ENCODE measurements at places on chromosomes 1 and 21.

DNA sequence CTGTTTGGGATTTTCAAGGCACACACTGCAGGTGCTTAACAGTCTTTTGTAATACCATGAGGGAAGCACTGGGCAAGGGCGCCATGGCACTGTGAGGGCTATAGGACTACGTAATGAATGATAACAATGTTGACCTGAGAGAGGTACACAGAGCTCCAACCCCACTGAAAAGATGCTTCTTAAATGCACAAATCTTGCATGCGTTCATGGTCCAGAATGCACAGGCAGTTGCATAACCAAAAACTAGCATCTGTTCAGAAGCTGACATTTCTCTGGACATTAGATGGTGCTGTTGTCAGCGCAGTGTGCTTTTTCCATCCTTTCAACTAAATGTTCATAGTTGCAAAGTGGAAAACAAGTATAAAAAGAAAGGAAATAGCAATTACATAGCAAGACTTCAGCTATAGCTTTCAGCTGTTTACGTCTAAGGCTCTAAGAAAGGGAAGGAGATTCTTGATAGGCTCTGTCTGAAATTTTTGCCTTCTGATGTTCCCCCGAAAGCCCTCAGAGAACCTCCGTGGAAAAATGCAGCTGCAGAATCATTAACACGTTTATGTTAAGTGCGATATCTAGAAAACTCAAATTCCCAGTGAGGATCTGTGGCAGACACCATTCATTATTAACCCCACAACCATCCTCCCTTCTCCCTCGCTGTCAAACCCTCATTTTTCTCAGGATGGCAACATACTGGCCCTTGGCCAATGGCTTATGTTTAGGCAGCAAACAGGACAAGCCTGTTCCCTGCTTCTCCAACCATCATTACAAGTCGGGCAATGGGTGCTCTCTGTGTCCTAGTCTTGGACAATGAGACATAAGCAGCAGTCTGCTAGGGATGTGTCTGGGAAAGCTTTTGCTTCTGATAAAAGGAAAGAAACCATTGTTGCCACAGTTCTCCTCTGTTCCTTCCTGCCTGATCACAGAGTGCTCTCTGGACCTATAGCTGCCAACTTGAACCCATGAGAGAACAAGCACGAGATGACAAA lies 8.2 kb upstream of the TARBP1 start:
- DNase-seq: no peak

DNA sequence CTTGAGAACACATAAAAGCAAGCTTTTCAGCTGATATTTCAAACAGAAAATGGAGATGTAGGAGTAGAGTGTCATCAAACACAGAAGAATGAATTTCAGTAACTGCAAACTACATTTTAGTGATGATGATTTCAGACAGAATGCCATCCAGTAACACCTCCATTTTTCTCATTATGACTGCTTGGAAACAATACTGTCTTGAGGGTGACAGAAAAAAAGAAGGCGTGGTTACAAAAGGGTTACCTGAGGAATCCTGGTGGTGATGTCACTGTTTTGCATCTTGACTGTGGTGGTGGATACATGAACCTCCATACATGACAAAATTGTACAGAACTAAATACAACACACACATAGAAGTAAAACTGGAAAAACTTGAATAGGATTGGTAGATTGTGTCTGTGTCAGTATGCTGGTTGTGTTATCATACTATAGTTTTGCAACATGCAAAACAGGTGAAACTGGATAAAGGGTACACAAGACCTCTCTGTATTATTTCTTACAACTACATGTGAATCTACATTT lies 375.9 kb downstream of the PTBP2 start:
- no peak for DNase-seq

DNA sequence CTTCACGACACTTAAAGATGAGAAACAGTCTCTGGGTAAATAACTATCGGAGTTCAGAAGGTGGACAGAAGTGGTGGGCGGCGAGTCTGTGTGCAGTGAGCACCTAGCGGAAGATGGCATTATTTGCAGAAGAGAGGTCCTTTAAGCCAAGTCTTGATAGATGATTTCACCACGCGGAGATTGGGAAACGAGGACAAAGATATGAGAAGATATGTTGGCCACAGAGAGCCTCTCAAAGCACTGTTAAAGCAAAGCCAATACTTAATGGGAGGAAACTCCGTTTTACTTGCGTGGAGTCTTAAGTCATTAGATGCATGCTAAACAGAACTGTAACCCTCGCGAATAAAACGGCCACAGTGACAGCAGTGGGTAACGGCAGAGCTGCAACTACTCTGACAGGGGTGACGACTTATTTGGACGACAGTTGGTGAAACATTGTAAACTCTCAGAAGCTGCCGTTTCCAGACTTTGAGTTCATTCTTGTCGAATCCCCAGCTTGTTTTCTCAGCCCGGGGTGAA lies 577 bp upstream of the CEP350 start:
- DNase-seq: peak; percentile 26

DNA sequence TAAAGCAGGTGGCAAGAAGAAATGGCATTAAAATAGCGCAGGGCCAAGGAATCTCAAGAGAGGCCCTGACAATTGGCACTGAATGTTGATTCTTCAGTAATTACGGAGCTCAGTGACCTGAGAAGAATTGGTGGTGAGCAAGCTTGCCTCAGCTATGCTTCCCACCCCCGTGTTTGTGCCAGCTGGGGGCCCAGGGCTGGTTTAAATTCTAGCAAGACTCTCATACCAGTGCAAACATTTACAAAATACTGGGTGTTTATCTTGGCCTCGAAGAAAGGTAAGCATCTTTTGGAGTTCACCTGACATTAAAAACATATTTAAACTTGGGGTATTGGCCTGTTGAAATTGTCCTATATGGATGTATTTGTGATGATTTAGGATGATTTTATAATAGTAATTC lies 296.7 kb upstream of the USP25 start:
- DNase-seq: no peak
